Activated naive CD4-positive, alpha-beta T cell treated with anti-CD3 and anti-CD28 coated beads, Interleukin-2, amount 50 U/mL, for 72 hours (primary cell): ENCODE measurements at places on chromosomes 3 and 15.

- DNase-seq: peak; percentile 4
These were observed 57.4 kb upstream of the PSMD6 start for GRCh38 chr3:64080616-64081234.

DNA sequence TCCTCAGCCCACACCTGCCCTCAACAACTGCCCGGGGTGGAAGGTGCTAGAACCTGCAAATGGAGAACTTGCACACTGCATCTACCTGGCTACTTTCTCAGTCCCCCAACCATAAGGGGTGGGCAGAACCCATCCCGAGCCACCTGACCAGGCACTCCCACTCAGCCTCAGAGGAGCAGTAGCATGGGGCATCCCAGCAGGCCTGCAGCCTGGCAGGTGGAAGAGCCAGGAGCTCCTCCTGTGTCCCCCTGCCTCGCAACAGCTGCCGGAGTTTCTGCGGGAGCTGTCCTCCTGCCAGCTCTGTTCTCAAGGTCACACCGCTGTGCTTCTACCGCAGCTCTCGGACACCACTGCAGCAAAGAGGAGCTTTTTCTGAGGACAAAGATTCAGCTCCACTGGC lies 27.5 kb downstream of the RAB6B start:
- no peak for DNase-seq

DNA sequence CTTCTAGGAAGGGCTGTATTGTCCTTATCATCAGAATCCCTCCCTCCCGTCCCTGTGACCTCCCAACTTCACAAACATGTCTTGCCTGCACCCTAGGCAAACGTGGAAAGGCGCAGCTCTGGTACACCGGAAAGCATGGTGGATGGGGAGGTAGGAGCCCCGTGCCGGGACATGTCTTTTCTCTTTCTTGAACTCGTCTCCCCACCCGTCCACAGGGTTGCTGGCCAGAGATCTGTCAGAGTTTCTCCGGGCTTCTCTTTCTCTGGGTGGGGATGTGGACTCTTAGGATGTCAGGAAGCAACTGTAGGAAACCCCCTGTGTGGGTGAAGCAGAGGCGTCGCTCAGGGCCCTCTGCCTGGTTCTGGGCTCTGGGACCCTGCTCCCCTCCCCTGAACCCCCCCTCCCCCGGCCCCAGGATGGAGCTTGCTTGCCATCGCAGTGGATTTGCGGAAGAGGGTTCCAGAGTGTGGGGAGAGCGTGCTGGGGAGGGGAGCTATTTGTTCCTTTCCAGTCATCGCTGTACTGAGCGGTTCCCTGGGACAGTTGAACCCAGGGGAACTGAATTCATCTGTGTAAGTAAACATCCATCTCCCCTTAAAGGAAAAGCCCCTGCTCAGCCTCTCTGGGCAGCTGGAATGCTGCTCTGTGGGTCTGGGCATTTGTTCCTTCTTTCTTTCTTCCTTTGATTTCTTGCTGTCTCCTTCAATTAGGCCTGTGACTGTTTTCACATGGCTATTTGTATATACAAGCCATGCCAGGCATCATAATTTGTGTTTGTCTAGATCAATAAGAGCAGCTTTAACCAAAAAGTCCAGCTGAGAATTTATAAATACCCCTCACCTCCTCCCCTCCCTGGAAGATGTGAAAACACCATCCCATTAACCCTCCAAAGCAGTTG lies 72.8 kb downstream of the SMAD3 start:
- no peak for DNase-seq

GRCh38 chr3:191379446-191379845 lies 49.1 kb upstream of the UTS2B start:
- DNase-seq: no peak

DNA sequence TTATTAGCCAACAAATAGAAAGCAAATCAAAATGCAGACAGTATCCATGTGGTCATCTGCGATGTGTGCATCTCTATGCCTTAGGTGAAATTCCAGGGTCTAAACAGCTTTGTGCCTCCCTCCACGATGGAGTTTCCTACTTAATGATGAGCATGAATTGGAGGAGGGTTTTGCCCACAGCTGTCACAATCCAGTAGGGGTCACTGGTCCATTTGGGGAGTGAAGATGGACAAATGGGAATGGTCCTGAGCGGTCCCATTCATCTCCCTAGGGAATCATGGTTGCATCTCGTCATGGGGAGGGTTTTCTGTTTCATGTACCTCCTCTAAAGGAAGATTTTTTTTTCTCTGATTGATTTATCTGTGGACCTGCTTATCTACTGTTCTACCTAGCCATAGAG lies 358.0 kb downstream of the PTPRG start:
- DNase-seq: no peak

GRCh38 chr15:51759557-51760070 lies 8.2 kb downstream of the TMOD2 start:
- no peak for DNase-seq

- no peak for DNase-seq
These were observed 14.5 kb upstream of the PLD1 start for GRCh38 chr3:171824824-171825221.

DNA sequence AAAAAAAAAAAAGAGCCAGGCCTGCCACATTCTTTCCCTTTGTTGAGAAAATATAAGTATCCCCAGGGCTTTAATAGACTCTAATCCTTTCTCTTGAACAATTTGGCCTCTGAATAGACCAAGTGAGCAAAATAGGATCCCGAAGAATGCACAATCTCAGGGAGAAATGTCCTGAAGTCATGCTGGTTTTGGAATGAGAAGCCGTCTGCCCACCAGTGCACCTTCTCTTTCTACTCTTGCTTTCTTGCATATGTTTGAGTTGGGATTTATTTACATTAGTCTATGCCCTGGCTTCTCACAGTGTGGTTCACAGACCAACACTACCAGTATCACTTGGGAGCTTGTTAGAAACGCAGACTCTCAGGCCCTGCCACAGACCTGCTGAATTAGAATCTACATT lies 153.0 kb downstream of the ZNF621 start:
- no peak for DNase-seq

DNA sequence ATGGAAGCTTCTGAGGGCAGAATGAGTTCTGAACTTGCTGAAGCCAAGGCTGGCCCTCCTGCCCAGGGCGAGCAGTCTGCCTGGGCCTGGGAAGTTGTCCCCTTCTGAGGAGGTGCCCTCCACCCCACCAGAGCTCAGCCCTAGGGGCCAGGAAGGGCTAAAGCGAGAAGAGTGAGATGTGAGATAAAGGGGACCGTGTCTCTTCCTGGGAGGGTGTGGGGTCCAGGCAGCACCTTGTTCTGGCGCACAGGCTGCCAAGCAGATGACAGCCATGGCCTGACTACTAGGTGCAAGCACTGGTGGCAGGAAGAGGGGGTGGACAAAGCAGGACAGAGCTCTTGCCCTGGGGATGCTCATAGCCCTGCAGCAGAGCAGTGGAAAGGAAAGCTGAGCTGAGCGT lies 3.7 kb downstream of the PAK6 start:
- no peak for DNase-seq

GRCh38 chr3:17510265-17510664 lies 232.2 kb downstream of the TBC1D5 start:
- DNase-seq: no peak

DNA sequence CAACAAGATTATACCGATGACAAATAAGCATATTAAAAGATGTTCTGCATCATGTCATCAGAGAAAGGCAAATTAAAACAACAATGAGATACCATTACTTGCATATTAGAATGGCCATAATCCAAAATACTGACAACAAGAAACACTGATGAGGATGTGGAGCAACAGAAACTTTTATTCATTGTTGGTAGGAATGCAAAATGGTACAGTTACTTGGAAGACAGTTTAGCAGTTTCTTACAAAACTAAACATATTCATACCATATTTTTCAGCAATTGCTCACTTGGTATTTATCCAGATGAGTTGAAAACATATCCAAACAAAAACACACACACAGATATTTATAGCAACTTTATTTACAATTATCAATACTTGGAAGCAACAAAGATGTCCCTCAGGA lies 160.9 kb upstream of the MME start:
- no peak for DNase-seq

- DNase-seq: no peak
These were observed 45.0 kb upstream of the FSTL1 start for GRCh38 chr3:120495809-120496208.

GRCh38 chr3:77296527-77296926 lies 256.6 kb downstream of the ROBO2 start:
- DNase-seq: no peak

GRCh38 chr3:113834983-113835382 lies 3.6 kb upstream of the GRAMD1C start:
- no peak for DNase-seq

DNA sequence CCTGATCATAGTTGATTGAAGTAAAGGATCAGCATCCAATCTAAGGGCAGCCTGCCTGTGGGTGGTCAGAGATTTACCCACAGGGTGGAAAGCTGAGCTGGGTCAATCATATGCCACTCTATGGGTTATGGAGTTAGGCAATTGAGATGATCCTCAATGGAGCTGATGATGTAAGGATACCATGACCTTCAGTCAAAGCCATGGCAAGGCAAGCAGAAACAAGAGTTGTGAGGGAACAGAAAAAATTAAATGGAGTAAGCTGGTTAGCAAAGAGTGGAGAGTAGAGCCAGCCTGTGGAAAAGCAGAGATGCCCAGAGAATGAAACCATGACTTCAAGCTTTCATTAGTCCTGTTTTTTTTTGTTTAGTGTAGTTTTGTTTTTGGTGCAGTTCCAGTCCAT lies 5.7 kb upstream of the IQGAP1 start:
- no peak for DNase-seq

DNA sequence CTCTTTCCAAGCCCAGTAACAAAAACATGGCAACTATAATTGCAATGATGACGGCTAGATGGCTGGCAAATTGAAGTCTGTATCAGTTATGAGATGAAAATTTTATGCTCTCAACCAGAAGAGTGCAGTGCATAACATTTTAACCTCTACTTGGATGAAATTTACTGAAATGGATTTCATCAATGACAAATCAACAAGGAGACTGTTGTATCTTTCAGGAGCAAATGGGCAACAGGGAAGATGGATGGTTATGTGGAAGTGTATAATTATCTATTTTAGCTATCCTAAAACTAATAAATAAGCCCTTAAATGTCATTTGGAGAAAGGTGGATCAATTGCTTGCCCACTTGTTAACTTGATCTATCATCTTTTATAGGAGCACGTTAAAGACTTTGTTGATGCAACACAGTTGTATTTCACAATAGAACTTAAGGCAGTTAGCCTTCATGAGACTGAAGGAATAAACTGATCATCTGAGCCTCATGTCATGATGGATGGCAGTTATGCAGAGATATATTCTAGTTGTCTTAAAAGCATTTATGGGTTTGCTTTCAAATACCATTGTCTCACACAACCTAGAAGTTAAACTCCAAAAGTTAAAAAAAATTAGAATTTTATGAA lies 315.1 kb upstream of the TBC1D5 start:
- DNase-seq: no peak

DNA sequence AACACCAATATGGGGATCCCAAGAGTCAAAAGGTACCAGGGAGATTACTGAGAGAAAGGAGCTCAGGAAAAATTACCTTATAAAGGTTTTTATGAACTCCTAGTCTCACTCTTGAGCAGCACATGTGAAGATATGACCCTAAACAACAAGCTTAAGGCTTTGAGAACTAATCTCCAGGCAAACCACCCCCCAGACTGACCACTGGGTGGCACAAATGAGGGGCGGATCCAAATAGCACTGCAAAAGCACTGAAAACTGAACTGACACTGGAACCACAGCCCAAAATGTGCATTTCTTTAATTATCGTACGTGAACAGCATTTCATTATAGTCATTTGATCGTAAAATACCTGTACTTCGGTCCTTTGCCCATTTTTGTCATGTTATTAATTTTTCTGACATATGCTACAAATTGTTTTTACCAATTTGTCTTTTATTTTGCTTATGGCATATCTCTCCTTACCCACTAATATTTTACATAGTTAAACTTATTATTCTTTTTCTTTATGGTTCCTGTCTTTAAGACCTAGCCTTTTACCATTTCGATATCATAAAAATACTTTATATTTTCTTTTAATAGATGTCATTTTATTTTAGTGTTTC lies 31.5 kb upstream of the TFDP2 start:
- peak; percentile 13 for DNase-seq

DNA sequence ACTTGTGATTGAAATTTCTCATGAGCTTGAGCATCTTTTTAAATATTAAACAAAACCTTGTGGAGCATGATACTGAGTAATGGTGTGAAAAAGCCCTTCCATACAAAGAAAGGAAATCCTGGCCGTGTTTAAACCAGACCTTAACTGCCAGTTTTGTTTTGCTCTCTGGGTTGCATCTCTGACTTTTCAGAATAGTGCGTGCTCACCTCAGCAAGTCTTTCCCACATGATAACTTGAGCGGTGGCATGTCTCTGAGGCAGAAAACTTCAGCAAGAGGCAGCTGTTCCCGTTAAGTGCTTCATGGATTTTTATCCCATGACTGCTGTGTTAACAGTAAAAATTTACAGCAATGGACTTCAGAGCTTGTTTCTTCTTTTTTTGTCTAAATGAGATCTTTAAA lies 393.3 kb downstream of the FEZF2 start:
- DNase-seq: no peak

DNA sequence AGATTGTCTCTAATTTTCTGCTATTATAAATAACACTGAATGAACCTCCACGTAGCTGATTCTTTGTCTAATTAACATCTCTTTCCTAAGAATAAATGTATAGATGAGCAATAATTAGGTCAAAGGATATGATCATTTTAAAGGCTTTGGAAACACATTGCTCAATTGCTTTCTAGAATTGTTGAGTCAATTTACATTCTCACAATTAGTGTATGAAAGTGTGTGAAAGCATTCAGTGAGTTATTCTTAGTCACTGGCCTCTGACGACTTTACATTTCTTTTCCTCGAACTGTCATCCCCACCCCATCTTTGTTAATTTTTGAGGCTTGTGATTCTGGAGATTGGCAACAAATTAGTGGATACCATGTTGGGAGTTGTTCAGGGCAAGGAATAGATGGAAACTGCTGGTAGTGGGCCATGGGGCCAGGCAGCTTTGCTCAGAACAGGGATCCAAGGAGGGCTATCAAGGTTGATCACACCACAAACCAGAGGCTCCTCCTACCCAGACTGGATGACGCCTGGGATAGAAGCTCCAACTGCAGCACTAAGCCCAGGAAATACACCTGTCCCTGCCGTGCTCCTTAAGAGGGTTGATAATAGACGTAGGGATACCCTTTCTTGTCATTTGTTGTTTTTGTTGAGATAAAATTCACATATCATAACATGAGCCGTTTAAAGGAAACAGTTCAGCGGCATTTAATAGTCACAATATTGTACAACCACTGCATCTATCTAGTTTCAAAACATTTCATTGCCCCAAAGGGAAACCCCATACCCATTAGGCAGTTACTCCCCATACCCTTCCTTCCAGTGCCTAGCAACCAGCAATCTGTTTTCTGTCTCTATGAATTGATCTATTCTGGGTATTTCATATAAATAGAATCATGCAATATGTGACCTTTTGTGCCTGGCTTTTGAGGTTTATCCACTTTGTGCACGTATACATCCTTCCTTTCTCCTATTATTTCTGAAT lies 27.9 kb downstream of the EIF1B start:
- DNase-seq: no peak
